Muscle of arm (tissue), 14 donors: ENCODE measurements at places on chromosomes 6 and 20. TPM values are rescaled to one million over a fixed set of nuclear protein-coding genes. Genes with fewer than 3 reads are reported as not detected.

- DNase-seq, result no peak
Measured at GRCh38 chr6:32085759-32086459, 23.2 kb downstream of the TNXB start.

DNA sequence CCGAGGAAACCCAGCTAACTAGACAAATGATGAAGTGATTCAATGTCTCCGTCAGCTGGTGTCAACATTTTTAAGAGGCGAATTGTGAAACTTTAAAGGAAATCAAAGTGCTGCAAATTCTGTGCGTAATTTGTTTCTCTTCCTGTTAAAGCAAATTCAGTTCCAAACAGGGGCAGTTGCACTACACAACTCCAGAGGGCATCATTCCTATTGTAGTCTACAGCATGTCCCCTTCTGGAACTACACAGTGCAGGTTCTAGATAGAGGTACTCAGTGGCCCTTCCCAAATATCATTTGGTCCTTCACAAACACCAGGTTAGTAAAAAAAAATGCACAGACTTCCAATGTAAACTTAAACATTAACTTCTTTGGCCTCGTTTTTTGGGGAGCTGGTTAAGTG, 38.3 kb upstream of the SMLR1 start:
- DNase-seq, result no peak

- no peak for DNase-seq
Measured at GRCh38 chr6:16277101-16277981, 39.0 kb downstream of the GMPR start.

DNA sequence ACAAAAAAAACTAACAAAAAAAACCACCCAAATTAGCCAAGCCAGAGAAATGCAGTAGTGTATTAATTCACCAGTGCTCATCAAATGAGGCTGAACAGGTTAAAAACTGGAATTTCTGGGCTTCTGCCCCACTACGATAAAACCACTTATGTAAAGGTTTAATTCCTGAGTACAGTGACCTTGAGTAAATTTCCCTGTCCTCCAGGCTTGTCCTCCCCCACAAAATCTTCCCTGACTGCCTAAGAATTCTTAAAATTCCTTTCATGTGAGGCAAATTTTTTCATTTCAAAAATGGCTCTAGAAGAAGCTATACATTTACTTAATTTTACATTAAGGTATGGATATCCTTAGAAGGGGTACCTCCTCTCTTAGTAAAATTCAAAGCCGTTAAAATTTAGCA, 80.1 kb upstream of the ID4 start:
- DNase-seq, result no peak

DNA sequence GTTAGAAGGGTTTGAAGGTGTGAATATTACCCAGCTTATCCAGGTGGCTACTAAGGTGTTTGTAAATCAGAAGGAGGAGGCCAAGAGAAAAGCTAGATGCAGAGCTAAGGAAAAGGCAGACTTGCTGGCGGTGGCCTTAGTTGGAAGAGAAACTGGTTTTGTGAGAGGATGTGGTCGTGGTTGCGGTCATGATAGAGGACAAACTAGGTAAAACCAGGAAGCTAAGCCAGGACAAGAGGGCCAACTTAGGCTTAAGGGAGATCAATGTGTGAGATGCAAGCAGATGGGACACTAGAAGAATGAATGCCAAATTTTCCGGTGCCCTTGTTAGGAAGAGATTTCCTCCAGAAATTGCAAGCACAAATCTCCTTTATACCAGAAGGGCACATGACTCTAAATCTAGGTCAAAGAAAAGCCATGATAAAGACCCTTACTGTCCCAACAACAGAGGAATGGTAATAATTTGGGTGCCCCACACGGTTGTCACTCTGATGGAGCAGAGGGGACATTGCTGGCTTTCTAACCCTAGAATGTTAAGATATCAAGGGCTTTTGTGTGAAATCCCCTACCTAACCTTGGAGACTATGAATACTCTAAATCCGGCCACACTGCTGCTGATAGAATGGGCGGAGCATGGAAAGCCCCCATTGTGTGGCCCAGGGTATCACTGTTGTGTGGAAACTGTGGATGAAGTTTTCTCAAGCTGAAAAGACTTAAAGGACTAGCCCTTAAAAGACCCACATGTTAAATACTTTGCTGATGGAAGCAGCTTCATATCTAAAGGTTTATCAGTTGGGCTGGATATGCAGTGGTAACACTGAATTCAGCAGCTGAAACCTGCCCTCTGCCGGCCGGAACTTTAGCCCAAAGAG, 7.8 kb downstream of the IL22RA2 start:
- DNase-seq, result no peak

DNA sequence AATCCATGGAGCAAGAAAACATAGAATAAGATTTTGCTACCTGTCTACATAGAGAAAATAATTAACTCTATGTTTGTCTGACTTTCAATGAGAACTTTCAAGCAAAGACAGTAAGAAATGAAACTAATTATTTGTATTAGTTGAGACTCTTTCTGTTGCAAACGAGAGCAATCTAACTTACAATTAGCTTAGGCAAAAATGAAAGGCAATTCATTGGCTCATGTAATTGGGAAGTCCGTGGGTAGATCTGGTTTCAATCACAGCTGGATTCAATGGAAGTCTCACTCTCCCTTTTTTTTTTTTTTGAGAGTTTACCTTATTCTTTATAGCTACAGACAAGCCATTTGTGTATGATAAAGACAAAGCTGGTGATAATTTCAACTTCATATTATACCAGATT, 68.2 kb upstream of the STXBP5 start:
- DNase-seq, result no peak

GRM4 gene
- polyA plus RNA-seq, result 1.9 TPM

DNA sequence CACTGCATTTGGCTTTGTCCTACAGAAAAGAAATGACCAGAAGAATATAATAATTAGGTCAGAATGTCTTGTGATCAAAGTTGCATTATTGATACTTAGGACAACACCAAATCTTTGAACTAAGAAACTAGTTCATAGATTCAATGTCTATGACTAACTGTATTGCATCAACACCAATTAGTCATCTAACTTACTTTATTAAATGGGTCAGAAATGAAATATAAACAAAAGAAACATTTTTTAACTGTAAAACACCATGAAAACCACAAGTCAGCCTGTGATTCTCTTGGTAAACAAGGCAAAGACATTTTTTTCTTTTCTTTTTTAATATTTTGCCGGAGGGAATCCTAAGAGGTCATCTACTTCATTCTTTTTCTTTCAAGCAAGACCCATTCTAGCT, 114.1 kb upstream of the HDDC2 start:
- no peak for DNase-seq

DNA sequence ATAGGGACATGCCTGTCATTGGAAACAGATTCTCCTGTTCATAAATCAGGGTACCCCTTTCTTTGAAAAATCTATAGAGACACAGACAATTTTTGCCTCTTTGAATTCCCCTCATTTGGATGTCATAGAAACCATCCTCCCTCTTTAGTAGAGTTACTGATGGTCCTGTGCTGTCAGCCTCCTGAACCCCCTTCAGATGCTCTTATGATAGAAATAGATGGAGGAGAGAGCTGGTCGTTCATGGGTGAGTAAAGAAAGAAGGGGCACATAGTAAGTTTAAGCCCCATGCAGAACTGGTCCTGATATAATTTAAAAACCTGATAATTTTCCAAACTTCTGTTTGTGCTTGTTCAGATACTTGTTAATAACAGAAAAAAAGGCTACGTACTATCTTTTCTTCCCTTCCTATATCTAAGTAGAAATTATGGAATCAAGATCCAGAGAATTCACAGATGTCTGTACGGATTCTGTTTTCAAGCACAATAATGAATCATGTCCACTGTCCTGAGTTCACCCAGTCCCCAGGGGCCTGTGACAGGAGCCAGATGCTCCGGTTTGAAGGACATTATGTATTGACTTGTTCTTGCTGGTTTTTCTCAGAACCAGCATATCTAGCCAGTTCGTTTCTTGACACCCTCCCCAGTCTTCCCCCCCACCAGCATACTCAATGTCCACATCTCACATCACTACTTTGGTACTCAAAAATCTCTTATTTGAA, 78.1 kb downstream of the NCOA7 start:
- no peak for DNase-seq
